ENCODE measurements at places on chromosomes 11 and 22.

DNA sequence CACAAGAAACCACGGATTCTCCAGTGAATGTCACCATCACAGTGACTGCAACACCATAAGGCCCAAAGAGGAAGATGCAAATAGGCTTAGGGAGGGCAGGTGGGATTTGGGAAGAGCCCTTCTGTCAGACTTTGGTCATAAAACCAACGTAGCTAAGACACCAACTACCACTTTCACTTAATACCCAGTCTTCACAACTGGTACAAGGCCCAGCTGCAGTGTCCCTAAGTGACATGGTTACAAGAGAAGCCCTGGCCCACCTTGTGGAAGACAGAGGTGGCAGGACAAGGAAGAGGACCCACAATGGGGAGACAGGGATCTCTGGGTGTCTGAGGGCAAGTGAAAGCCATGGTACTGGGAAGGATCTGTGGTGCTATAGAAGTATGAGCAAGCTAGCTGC lies 10.0 kb downstream of the VSIG10L2 start:
- DNase-seq: no peak

GRCh38 chr11:62671608-62672389 lies at the start of the genes LBHD1 and UQCC3:
TSS of gene LBHD1 (minus strand) at chr11:62672267. CDS start at chr11:62670031, 2,236 bp downstream.
TSS of gene UQCC3 (plus strand) at chr11:62671673. CDS start at chr11:62671746, 73 bp downstream.
- peak; percentile 96 for DNase-seq

DNA sequence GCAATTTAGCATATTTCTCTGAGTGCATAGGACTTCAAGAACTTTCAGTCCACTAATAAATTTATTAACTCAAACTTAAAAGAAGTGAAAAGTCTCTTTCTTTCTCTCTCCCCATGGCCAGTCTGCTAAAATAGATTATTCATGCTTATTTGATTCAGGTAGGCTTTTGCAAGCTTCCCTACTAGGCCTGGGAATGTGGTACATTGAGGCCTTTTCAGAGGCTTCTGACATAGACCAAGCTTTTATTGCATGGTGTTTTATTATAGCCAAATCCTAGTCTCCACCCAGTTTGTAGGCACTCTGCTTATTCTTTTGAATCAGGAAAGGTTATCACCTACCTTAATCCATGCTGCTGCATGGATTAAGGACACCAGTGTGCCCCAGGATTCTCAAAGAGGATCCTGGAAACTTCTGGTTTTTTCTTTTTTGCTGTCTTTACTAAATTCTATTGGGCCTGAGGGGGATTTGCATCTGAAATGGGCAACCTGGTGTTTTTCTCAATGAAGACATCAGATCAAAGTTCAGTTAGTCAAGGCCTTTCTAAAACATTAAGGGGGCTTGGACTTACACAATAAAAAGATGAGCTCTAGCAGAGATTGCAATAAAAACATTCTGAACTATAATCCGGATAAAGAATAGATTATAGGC lies 92.2 kb downstream of the ELP4 start:
- DNase-seq: no peak

DNA sequence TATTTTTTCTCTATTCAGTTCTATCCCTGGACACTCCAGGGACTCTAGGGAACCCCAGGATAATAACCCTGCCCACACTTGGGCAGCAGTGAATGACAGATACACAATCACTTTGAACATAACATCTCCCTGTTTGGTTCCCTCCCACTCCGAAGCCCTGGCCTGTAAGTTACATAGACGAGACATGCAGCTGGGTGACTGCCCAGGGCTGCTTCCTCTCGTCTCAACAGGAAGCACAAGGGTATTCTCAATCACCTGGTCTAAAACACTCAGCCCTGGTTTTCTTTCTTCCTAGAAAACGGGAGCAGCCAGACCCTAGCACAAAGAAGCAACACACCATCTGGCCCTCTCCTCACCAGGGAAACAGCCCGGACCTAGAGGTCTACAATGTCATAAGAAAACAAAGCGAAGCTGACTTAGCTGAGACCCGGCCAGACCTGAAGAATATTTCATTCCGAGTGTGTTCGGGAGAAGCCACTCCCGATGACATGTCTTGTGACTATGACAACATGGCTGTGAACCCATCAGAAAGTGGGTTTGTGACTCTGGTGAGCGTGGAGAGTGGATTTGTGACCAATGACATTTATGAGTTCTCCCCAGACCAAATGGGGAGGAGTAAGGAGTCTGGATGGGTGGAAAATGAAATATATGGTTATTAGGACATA lies 19.4 kb downstream of the LAYN start:
- DNase-seq: no peak

DNA sequence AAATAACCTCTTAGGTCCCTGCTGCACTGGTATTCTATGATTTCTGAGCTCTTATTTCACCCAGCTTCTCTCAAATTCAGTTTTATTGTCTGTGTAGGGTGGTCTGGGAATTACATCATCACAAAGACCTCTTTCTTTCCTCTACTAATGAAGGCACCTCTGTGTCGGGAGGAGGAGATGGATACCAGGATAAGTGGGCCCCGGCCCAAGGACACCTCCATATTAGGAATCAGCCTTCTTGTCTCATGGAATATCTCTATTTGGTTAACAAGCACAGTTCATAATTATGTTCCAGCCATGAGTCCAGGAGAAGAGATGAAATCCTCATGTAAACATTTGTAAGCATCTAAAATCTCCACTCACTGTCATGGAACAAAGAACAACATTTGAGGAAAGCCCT lies 9.4 kb downstream of the PARVA start:
- no peak for DNase-seq

DNA sequence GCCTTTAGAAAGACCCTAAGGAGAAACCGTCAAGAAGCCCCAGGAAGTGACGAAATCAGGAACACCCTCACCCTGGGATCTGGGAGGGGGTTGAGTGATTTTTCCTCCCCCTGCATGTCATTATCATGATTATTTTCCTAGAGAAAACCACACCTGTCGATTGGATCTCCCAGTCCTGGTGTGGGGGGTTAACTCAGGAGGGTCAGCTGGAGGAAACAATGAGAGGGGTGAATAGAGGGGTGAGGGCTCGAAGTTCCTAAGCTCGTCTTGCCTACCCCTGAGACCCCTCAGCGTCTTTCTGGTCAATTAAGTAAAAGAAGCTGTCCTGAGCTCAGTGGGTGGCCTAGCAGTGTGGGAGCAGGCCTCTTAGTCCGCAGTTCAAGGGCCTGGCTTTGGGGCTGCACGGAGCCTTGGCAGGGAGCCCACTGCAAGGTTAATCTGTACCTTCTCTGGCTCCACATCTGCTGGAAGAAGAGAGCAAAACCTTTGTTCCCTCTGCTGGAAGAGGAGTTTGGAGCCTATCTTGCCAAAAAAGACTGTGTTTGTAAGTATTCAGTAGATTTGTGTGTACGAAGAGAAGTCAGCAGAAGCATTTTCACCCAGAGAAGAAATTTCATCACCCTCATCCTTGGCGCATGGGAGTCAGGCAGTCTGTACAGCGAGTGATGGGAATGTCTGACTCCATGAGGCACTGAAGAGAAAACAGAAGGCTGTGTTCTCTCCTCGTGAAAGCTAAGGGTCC lies 34.2 kb upstream of the FTH1 start:
- DNase-seq: peak; percentile 46

GRCh38 chr22:26922806-26923205 lies 265.4 kb downstream of the MIAT start:
- peak; percentile 16 for DNase-seq

DNA sequence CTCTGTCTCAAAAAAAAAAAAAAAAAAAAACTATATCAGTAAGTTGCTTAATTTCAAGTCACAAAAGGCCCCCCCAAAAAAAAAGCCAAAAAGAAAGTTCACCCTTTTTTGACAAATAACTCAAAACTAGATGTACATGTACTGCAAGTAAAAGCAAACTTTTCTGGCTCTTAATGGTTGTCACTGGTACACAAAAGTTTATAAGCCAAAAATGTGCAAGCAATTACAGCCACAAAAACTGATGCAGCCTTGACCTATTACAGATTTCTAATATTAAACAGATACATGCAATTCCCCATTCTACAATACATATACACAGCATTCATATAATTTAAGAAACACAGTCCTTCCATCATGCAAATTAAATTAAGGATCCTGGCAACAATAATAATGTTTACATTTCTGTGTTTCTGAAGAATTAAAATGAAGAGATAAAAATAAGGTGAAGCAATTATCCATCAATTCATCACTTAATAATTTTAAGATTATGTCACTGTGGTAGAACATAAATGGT lies 18.6 kb downstream of the PICALM start:
- DNase-seq: no peak

GRCh38 chr22:18999008-18999407 lies 62.9 kb upstream of the PRODH start:
- peak; percentile 80 for DNase-seq

GRCh38 chr22:44881624-44882023 lies 128.2 kb downstream of the PHF21B start:
- no peak for DNase-seq

DNA sequence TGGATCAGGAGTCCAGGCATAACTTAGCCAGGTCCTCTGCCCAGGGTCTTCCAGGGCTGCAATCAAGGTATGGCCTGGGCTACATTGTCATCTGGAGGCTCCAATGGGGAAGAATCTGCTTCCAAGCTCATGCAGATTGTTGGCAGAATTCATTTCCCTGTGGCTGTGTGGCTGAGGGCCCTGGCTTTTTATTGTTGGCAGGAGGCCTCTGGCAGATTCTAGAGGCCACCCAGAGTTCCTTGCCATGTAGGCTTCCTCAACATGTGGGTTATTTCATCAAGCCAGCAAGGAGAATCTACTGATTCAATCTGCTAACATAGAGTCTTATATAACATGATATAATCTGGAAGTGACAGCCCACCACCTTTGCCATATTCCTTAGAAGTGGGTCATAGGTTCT lies 16.4 kb upstream of the EP300 start:
- no peak for DNase-seq

DNA sequence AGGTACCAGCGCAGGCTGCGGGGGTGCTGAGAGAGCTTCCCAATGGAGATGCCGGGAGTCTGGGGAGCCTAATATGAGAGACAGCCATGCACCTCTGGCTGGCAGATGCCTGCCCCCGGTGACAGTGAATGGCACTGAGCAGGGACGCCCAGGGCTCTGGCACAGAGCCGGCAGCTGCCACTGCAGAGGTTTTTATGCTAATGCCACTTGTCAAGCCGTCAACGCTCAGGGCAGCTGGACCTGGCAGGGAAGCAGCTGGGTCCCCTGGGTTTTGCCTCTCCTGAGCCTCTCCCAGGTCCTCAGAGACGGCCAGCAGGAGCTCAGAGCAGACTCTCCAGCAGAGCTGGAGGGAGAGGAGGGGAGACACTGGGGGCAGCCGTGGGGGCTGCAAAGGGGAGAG lies 573.6 kb downstream of the BUD13 start:
- no peak for DNase-seq

GRCh38 chr11:92227959-92228935 lies 3.6 kb downstream of the FAT3 start:
- no peak for DNase-seq

- DNase-seq: no peak
These were observed 784 bp downstream of the SULT4A1 start for GRCh38 chr22:43861529-43861928.

DNA sequence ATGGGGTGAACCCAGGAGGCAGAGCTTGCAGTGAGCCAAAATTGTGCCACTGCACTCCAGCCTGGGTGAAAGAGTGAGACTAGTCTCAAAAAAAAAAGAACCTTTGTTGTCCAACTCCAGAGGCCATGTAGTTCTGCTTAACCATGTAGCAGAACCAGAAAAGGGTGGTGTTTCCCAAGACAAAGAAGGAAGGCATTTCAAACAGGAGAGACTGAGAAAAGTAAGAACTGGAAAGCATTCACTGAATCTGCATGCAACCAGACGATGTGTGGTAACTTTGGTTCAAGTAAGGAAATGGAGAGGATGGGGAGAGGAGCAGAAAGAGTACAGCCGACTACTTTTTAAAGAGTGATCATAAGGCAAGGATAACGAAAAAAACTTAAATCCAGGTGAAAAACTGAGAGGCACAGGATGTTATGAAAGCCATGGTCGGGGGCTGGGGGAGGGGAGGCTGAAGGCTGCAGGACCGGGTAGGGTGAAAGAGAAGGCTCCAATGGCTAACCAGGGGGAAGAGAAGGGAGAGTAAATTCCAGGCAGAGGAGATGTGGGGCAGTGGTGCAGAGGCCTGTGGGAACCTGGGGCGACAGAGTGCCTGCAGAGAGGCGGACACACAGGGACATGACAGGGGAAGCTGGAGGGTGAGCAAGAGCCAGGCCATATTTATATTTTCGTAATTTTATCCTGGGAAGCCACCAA lies 48.8 kb downstream of the MAPK1 start:
- DNase-seq: no peak

GRCh38 chr22:17496841-17497240 lies 66.5 kb upstream of the SLC25A18 start:
- DNase-seq: no peak

GRCh38 chr11:133832991-133833897 lies 12.1 kb downstream of the SPATA19 start:
- no peak for DNase-seq

GRCh38 chr11:132864811-132865576 lies 667.3 kb downstream of the OPCML start:
- DNase-seq: no peak

DNA sequence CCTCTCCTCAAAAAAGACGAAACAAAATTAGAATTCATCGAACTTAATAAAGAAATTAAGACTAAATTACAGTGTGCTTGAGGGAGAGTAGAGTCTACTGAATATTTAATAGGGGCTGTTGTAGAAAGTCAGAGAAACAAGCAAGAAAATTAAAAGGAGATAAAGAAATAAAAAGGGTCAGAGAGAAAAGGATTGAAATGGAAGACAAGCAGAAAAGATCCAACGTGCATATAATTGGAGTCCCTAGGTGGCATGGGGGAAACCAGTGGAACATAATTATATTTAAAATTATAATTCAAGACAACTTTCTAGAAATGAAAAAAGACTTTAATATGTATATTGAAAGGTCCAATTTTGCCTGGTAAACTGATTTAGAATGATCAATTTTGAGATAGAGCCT lies 74.3 kb downstream of the ACER3 start:
- no peak for DNase-seq

DNA sequence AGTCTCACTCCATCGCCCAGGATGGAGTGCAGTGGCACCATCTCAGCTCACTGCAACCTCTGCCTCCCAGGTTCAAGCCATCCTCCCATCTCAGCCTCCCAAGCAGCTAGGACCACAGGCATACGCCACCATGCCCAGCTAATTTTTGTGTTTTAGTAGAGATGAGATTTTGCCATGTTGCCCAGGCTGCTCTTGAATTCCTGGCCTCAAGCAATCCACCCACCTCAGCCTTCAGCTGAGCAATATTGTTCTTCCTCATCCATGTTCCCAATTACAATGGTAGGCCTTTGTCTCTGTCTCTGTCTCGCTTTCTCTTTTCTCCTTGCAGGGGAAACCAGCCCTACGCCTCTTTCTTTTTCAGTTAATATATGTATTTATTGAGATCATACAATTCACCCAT lies 10.3 kb downstream of the HSPA8 start:
- DNase-seq: no peak

DNA sequence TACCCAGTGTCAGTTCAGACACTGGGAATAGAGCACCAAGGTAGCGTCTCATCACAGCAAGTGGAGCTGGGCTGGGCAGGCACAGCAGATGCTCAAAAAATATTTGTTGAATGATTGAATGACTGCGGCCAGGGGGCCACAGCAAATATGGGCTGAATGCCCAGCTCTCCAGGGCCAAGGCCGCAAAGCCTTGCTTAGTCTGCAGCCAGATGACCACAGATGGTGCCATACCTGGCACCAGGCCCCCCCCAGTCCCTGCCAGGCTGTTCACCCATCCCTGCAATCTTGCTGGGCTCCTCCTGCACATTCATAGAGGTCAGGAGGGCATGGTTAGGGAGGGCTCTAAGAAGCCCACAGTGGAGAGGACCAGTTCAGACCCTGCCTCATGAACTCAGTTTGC lies 32.9 kb downstream of the ZC3H7B start:
- no peak for DNase-seq

All from K562 (cell line).